ENCODE measurements at places on chromosomes 2 and 18.

- no peak for DNase-seq
These were observed 13.3 kb downstream of the ARHGAP25 start for GRCh38 chr2:68747900-68748299.

DNA sequence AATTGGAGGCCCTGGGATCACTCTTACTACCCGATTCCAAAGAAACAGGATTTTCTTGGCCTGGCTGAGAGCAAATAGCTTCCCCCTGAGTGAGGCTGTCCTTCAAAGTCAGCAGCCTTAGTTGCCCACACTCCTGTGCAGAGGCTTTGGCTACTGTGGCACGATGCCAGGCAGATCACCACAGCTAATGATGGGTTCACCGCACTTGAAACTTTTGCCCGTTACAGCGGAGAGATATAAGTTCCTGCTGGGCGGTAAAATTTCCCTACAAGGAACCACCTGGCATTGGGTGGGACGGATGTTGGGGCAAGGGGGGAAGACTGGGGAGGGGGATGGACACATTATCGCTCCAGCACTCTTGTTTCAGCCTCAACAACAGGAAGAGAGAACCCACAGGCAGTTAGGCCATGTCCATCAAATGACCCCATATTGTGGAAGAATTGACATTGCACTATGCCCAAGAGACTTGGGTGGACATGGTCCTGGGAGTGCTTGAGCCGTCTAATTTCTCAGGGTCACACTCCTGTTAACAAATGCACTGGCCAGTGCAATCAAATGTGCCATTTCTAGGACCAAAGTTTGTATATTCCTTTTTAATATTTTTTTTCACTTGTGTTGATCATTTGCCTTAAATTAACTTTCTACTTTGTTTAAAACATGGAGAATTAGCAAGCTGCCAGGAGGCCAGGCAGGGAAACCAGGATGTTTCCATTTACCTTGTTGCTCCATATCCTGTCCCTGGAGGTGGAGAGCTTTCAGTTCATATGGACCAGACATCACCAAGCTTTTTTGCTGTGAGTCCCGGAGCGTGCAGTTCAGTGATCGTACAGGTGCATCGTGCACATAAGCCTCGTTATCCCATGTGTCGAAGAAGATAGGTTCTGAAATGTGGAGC lies 4.4 kb downstream of the IL1B start:
- no peak for DNase-seq

GRCh38 chr18:10878703-10879102 lies 270.7 kb downstream of the PIEZO2 start:
- DNase-seq, result no peak

- peak; percentile 65 for DNase-seq
These were observed 2.1 kb upstream of the B3GNT7 start for GRCh38 chr2:231393149-231394131.

DNA sequence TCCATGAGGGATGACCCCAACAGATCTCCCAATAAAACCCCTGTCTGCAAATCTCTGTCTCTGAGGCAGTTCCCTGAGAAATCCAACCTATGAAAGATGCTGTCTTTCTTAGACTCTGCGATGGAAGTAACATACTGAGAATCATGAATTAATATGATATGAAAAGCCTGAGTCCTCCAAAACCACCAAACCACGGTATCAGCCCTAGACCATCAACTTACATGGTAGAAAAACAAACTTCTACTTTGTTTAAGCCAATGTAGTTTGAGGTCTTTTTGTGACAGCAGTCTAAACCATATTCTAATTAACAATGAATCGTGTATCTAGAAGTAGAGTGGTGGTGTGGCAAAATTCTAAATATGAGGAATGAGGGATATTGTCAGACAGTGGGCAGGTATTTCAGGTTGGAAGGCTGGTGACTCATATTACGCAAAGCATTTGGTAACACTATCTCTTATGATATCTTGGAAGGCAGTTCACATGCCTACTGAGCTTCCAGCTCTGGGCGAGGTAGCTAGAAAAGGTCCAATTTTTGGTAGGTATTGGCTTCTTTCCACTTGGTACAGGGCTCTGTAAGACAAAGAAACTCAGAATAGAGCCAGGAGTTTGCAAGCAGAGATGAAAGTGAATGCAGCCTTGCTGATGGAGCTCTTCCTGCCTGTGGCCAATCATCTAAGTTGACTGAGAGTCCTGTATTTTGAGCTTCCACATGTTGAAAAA lies 215.8 kb downstream of the ZFP36L2 start:
- DNase-seq, result no peak

GRCh38 chr2:159290289-159290907 lies 3.9 kb upstream of the WDSUB1 start:
- DNase-seq, result no peak

- no peak for DNase-seq
These were observed 40.3 kb upstream of the SCG2 start for GRCh38 chr2:223642506-223642905.

DNA sequence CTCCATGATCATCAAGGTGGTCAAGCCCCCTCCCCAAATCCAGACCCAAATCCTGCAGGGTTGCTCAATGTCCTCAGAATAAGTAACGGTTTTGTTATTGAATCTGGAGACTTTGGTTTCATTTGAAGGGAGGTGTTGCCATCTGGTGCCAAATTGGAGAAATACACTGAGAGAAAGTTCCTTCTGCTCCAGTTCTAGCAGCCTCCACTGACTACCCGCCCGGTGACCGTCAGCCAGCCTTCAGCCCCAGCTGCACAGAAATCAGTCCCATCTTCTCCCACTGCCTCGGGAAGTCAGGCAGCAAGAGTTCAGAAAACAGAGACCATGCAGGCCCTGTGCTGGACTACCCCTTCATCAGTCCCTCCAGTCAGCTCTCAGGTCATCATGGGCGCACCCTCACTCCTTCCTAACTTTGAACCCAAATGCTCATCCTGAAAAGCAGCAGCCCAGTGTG lies 38.7 kb downstream of the PKDCC start:
- DNase-seq, result no peak

- no peak for DNase-seq
These were observed 187.1 kb upstream of the PIK3C3 start for GRCh38 chr18:41767960-41768359.

DNA sequence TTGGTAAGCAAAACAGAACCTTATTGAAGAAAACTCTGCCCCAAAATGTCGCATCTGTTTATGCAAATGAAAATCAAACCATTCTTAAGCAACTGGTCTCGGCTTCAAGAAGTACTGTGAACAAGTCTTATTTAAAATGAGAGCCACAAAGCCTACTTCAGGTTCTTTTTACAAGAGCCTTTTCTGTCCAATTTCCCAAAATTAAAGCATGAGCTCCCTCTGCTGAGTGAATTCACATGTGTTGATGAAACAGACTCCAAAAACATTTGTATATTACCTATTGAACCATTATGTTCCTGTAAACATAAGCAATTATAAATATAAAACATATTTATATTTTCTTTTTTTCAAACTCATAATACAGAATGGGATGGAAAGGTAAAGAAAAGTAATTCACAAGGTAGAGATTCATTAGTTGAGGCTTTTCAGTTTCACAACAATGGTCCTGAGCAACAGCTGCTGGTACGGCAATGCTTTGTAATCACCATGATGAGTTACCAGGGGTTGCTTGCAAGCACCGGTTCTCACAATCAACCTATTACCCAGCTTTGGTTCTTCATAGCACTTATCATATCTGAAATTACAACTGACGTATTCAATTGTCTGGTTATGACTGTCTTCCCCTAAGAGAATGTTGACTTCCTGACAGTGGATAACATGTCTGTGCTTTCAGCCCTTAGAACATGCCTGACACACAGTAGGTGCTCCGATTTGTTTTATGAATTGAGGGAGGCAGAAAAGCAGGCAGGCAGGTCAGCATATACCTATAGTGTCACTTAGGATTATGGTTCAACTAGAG lies 108.4 kb upstream of the BZW1 start:
- peak; percentile 80 for DNase-seq

GRCh38 chr2:70702711-70703395 lies 65.1 kb downstream of the ADD2 start:
- DNase-seq, result no peak

- DNase-seq, result no peak
These were observed 175.1 kb downstream of the ACKR3 start for GRCh38 chr2:236744716-236745115.

DNA sequence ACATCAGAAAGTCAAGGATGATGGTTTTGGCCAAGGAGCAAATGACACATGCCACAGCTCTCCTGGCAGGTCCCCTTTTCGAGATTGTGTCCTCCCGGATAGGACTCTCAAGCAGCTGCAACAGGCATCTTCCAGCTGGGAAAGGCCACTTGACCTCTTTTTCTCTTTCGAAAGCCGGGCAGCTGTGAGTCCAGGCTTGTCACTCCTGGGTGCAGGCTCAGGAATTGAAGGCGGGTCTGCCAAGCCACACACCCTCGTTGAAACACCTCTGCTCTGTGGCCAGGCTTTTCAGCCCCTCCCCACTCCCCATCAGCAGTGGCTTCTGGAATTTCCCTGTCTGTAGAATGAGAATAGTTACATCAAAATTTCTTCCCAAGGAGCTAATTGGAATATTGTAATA lies 98.0 kb downstream of the CCDC138 start:
- DNase-seq, result peak; percentile 15

GRCh38 chr2:160907738-160908137 lies 252.5 kb upstream of the TANK start:
- no peak for DNase-seq

DNA sequence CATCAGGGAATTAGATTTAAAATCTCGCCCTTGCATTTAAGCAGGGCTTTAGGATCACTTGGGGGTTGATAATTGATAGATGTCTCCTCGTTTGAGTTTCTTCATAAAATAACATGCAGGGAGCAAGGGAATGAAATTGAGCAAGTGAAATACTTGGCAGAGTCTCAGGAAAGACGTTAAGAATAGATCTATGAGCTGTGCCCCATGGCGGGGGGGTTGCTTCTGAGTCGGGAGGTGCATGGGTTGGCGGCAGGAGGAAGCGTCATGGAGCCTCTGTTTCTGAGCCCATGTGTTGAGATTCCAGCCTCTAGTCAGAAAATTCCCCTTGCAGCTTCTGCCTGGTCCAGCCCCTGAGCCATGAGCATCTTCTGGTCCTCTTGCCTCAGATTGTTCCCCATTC lies 82.0 kb downstream of the APOB start:
- DNase-seq, result no peak

DNA sequence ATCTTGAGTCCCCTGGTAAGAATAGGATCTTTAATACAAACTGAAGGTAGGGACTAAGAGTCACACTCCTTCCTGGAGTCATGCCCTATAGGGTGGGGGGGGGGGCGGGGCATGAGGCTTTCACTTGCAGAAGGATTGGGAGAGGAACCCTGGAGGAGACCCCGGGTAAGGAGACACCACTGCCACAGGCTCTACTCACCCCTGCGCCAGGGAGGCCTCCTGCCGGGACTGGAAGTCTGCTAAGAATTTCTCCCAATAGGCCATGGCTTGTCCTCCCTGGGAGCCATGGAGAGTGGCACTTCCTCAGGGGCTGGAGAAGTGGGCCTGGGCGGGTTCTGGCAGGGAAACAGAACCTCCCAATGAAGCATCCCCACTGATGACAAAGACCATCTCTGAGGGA lies 645.3 kb upstream of the RAB6C start:
- DNase-seq, result no peak

- DNase-seq, result no peak
These were observed 99.9 kb upstream of the ZFP36L2 start for GRCh38 chr2:43326101-43326825.

GRCh38 chr2:225122583-225123486 lies 80.6 kb upstream of the DOCK10 start:
- no peak for DNase-seq

DNA sequence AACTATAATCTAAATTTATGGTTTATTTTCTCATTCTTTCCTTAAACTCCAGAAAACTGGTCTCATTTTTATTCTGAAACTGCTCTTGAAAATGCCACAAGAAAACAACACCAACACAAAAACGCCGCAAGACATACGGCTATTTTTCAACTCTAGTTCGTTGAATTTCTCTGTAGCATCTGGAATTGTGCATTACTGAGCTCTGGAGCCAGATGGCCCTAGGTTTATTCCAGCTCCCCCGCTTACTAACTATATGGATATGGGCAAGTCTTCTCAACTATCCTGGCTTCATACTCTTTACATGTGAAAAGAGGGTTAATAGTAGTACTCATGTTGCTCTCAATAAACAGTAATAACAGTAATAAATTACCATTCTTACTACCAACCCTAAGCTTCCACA lies 19.9 kb downstream of the FAM98A start:
- no peak for DNase-seq

DNA sequence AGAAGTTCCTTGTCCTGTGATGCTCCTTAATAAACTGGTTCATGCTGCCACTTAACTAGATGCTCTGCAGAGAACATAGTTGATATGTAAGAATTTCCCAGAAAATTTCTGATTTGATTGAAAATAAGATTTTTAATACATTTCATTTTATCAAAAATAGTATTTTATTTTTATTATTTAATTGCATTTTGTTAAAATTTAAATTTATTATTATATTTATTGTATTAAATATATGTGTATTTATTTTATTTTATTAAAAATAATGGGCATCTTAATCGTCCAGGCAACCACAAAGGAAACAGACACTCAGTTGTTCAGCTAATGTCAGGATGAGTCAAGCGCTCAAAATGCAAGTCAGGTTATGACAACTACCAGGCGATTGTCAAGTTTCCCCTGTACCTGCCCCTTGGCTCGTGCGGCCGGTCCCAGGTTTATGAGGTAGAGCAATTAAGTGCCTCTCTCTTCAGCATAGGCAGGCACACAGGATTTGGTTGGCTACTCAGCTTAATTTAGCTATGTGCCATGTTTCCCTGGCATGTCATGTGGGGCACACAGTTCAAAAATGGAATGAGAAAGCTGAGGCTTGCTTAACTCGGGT lies 361.2 kb downstream of the RND3 start:
- DNase-seq, result no peak

GRCh38 chr2:159712929-159713420 lies 669 bp downstream of the MARCHF7 start:
- no peak for DNase-seq

- DNase-seq, result no peak
These were observed 3.0 kb downstream of the TGIF1 start for GRCh38 chr18:3452750-3453539.

DNA sequence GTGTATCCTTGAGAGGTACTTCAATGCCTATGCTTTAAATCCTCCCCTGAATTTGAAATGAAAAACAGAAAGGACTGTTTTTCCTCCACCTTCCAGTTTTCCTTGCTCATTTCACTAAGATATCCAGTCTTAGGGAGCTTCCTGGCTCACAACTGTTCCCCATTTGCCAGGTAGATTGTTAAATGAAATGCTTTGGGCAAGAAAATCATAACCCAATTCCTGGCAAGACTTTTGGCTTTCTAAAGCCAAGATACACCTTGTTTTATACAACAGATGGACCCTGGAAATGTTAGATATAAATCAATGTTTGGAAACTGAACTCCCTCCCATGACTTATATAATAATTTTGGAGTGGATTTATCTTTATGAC lies 3.6 kb upstream of the CHMP3 start:
- DNase-seq, result no peak

DNA sequence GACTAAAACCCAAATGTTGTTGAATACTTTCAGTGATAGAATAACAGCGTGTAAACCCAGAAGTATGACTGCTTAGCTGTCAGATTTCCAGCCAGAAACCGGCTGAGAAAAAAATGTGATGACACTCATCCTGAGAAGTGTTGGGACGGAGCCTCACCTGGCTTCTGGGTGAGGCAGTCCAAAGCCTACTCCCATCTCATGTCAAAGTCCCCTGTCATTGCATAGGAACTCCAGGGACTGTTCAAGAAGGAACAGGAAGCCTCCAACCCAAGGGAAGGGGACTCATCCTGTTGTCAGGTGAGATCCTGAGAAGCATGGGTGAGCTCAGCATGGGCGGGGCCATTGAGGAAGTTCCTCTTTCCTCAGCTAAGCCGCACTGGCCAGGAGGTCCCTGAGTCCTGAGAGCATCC lies 11.3 kb upstream of the CHRNA1 start:
- no peak for DNase-seq
